ENCODE measurements at places on chromosomes 5 and 9. TPM values are rescaled to one million over a fixed set of nuclear protein-coding genes. Genes with fewer than 3 reads are reported as not detected.

RNF224 gene
- not detected for total RNA-seq

EQTN gene
- total RNA-seq, result not detected

SAXO1 gene
- total RNA-seq, result 0.05 TPM

RGS7BP gene
- 11.7 TPM for total RNA-seq

LRRC19 gene
- not detected for total RNA-seq

CYLC2 gene
- total RNA-seq, result not detected

CCDC171 gene
- total RNA-seq, result 3.1 TPM

PFN3 gene
- not detected for total RNA-seq

- no peak for DNase-seq
Measured at GRCh38 chr5:25027061-25027460, 382.3 kb upstream of the CDH10 start.

- no peak for DNase-seq
Measured at GRCh38 chr5:10250806-10251276, 761 bp downstream of the CCT5 start.

DNA sequence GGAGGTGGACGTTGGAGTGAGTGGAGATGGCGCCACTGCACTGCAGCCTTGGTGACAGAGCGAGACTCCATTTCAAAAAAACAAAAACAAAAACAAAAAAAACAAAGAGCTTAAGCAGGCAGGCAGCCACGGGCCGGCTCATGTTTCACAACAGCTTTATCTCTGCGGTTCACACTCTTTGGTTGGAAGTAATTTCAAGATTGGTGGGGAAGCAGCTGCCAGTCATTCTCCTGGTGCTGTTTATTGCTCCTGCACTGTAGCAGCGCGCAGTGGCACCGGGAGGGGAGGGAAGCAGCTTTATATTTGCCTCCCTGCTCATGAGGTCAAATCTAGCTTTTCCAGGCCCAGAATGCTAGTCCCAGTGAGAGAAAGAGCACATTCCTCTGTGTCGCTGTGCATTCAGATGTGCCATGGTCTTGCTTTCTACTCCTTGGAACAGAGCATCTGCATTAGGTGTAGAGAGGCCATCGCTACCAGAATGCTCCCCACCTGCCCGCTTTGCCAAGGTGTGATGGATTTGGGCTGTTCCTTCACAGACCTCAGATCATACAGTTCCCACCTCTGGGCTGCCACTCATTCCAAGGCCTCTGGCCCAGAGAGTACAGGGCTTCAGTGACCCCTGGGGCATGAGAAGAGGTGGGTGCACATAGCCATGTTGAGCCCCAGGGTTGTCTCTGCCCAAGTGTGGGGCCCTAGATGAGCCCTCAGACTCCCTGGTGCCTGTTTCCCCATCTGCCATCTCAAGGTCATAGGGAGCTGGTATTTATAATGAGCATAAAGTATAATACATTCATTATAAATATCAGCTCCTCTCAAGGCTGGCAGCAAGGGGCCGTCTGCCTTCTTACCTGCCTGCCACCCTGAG is 270.4 kb downstream of the MED10 start:
- DNase-seq, result no peak

- no peak for DNase-seq
Measured at GRCh38 chr5:133141746-133142145, 89.9 kb downstream of the HSPA4 start.

DNA sequence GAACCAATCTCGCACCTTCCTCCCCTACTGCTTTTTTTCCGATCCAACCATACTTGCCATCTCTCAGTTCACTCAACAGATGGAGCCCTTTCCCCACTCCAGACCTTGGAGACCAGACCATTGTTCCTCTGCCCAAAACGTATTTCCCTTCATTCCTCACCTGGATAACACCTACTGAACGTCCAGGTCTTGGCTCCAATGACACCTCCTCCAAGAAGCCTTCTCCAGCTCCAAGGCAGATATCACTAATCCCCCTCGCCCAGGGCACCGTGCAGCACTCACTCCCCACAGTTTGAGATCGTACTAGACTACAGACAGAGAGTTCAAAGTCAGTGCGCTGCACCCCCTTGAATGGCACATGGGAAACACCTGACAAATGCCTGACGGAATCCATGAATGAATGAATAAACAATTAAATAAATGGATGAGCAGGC is 47.1 kb upstream of the AKNA start:
- no peak for DNase-seq

DNA sequence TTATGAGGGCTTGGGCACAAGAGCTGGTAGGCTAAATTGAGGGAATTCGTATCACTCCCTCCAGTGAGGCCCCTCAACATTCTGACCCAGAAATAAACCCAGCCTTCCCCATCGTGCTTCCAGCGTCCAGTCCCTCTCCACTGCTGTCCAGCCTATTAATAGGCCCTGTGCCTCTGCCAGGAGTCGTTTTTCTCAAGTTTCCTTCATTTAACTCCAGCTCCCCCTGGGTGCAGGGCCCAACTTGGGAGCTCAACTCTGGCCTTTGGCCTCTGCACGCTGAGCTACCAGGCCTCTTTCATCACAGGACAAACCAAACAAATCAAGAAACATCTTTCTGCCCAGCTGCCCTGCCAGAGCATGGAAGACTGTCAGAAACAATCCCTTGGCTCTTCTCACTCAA is 10.0 kb downstream of the HBEGF start:
- DNase-seq, result peak; percentile 79

DNA sequence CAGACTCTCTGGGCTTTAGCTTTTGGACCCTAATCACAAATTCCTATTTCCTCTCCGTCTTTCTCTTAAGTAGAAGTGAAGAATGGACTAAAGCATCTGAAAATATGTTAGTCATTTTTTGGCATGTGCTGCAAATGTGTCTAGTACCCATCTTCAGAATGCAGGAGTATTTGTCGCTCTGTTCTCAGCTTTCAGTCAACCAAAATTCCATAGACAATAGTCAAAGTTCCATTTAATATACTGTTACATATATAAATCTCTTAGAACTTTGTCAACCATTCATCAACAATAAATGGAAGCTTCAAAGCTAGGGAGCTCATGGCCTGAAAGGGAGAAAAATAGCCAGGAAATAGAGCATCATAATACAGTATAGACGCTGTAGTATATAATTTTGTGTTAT is 509.4 kb downstream of the BNC2 start:
- DNase-seq, result no peak

DNA sequence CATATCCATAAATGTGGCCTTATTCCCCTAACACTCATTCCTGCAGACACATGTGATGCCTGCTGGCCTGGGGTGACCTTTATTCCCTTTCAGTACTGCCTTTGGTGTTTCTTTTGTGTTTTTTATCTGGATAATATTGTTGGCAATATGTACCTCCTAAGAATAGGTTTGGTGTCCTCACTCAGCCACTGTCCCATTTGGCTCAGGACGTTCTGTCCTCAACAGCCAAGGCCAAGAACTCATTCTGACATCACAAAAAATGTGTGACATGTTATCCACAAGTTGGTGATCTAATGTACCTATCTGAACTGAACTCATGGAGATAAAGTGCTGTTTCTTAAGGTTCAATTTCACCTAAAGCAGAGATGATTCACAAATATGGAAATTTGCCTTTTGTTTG is 142.9 kb upstream of the GRAMD2B start:
- DNase-seq, result no peak

GRCh38 chr5:159174511-159175168 is 34.7 kb downstream of the RNF145 start:
- DNase-seq, result no peak

DNA sequence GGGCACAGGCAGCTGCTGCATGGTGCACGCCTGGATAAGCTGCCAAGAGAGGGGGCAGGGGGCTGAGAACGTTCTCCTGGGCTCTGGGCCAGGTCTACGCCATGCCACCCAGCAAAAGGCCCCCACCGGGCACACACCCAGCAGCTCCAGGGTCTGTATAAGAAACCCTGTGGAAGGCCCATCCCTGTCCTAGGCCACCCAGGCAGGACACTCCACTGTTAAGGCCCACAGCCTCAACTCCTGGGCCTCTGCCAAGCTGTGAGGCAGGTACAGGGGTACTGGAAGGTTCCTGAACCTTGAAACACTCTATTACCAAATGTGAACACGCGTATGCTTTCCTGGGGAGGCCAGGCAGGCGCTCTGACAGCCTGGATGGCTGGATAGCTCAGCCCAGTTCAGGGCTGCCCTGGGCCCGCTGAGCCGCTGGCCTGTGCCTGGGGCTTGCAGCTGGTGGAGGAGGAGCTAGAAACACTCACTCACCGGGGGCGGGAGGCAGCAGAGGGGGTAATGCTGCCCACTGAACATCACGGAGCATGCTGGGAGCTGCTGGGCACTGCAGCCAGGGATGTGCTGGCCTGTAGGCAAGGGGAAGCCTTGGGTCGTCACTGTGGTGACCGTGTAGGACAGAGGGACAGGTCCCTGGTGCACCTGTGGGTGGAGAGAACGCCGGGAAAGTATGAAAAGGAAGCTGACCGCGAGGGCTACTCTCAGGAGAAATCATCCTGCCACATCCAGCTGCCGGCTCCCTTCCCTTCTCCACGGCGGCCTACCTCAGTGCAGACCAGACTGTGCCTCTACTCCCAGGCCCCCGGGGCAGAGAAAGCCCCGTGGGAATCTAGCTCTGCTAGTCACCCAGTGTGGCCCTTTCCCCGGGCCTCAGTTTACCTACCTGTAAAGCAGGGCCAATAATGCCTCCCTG is 6.0 kb downstream of the RNF44 start:
- peak; percentile 63 for DNase-seq

- no peak for DNase-seq
Measured at GRCh38 chr9:133396952-133397351, 20.8 kb downstream of the STKLD1 start.

GRCh38 chr5:160315968-160316367 is 3.6 kb upstream of the CCNJL start:
- DNase-seq, result no peak

GRCh38 chr5:36655161-36655560 is 48.8 kb downstream of the SLC1A3 start:
- DNase-seq, result no peak

GRCh38 chr9:95336281-95336680 is 18.8 kb upstream of the FANCC start:
- no peak for DNase-seq

DNA sequence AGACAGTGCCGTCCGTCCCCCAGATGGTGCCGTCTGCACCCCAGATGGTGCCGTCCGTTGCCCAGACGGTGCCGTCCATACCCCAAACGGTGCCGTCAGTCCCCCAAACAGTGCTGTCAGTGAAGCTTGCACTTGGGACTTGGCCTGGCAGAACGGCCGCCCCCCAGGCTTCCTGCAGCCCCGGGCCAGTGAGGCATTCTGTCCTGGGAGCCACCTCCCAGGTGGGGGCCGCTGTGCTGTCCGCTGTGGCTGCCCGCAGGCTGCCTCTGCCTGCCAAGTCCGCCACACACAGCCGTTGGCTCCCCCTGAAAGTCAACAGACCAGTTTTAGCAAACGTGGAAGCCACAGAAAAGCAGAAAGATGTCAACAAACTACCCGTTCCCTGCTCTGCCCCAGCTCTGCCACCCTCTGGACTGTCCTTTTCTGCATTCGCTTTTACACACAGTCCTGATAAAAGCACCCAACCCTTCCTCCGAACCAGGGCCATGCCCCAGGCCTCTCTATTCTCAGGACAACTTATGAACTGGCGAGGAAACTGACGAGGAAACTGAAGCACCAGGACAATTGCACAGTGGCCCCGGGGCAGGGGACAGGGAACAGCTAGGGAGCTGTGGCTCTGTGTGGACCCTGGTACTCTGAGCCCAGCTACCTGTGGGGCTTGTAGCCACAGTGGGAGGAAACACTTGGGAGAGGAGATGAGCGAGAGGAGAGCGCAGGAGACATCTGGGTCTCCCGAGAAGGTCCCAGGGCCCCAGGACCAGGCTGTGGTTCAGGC is 39.6 kb upstream of the RXRA start:
- no peak for DNase-seq

GRCh38 chr9:106954974-106955850 is 92.2 kb downstream of the ZNF462 start:
- no peak for DNase-seq

DNA sequence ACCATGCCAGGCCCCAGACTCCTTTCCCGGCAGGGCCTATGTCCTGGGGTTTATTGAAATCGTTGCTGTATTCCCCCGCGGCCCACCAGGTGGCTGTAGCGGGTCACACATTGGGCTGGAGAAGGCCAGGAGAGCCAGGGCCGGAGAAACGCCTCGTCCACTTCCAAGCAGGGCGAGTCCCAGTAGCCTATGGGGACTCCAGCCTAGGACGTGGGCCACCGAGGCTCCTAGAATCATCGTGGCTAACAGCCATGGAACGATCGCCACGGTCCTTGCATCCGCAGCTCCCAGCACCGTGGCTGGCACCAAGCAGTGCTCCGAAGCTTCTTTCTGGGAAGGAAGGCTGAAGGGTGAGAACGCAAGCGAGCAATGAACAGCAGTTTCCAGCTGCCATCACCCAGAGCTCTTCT is 87.7 kb downstream of the ENTREP1 start:
- peak; percentile 90 for DNase-seq

- DNase-seq, result no peak
Measured at GRCh38 chr5:126099077-126099476, 324.1 kb upstream of the GRAMD2B start.

GRCh38 chr5:95256991-95257390 is 27.9 kb downstream of the MCTP1 start:
- DNase-seq, result no peak

- DNase-seq, result no peak
Measured at GRCh38 chr5:126513703-126514102, 81.3 kb downstream of the ALDH7A1 start.

- no peak for DNase-seq
Measured at GRCh38 chr9:106657926-106658325, 205.0 kb upstream of the ZNF462 start.

GRCh38 chr9:12766357-12766756 is 8.5 kb upstream of the LURAP1L start:
- DNase-seq, result no peak

- no peak for DNase-seq
Measured at GRCh38 chr5:155252717-155253116, 239.2 kb downstream of the KIF4B start.

DNA sequence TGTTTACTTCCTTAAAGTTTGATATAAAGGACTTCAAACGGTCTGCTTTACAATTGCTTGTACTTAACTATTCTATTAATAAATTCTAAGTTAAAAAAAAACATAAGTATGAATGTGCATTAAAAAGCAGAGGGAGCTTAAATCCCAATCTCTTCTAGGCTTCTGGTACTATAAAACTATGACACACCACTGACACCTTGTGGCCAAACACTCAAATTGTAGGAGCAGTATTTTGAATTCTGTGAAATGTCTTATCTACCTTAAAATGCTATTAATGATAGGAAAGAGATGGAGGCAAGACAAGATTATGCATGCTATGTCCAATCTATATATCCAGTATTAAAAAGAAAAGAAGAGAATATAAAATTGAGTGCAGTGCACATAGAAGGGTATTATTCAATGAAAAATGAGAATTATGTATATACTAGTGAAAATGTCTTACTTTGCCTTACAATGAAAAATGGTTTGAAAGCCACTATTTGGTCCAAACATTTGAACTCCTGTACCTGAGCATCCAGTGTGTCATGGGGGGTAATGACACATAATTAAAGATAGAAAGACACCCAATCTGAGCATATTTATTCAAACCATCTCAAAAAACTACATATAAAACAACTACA is 87.6 kb downstream of the ERP44 start:
- DNase-seq, result no peak

DNA sequence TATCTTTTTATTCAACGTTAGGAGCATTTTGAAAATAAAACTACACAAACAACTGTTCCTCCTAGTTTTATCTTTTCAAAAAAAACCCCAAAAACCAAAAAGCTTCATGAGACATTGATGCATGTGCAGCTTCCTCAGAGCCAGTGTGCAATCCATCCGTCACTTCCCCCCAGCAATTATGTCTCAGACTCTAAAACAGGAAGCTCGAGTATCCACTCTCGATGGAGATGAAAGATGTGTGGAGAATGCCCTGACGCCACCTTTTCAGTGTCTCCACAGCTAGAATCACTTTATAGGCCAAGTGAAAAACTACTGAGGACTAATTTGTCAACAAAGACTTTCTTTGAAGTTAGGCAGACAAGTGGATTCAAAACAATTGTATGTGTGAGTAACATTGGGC is 408.9 kb upstream of the SMARCA2 start:
- DNase-seq, result no peak

All from posterior vena cava (tissue), 2 donors.